ENCODE measurements at places on chromosomes 16 and 17.

GRCh38 chr16:57042157-57043111 lies 49.9 kb upstream of the CPNE2 start:
- DNase-seq = peak; percentile 83

DNA sequence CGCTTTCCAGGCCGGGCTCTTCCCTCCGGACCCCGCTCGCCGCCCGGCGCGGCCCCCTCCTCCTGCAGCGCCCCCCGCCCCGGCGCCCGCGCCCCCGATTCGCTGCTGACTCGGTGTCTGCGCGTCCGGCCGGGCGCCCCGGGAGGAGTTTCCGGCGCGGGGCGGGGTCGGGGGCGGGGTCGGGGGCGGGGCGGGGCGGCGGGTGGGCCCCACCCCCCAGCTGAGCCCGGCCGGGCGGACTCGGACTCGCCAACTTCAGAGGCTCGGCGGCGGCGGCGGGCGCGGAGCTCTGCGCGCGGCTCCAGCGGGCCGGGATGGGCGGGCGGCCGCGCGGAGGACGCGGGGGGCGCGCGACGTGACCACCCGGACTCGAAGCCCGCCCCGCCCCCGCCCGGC lies at the start of gene METRNL:
TSS of gene METRNL (plus strand) at position 258 of the 396 bp plus-strand sequence. CDS start 207 bp downstream, outside the sequence.
- DNase-seq = peak; percentile 67

DNA sequence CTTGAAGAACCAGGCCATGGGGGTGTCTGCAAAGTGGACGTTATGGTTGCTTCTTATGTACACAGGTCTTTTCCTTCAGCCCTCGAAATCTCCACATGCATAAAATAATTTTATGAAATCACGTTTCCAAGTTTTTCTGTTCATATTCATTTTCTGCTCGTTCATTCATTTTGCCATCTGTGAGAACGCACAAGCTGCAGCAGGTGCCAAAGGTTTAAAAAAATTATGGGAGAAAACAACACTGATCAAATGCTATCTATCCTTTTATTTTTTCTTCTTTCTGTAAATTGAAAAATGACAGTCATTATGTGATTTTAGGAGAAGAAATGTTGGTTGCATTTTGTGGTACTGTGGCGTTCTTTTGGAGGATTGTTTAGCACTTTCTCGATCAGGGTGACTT lies 15.5 kb downstream of the SPACA3 start:
- no peak for DNase-seq

DNA sequence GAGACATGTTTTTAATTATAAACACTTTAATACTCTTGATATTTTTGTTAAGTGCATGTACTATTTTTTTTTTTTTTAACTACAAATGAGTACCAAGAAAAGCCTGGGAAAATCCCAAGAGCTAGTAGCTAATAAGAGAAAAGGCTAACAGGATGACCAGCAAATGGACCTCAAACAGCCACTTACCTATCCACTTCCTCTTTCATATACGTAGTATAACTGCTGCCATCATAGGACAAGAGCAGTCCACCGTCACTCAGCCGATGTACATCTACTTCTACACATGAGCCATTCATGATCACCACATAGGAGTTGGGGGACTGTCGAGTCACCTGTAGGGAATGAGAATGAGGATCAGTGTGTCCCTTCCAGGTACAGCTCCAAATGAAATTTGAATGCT lies 128.0 kb upstream of the C17orf78 start:
- no peak for DNase-seq

DNA sequence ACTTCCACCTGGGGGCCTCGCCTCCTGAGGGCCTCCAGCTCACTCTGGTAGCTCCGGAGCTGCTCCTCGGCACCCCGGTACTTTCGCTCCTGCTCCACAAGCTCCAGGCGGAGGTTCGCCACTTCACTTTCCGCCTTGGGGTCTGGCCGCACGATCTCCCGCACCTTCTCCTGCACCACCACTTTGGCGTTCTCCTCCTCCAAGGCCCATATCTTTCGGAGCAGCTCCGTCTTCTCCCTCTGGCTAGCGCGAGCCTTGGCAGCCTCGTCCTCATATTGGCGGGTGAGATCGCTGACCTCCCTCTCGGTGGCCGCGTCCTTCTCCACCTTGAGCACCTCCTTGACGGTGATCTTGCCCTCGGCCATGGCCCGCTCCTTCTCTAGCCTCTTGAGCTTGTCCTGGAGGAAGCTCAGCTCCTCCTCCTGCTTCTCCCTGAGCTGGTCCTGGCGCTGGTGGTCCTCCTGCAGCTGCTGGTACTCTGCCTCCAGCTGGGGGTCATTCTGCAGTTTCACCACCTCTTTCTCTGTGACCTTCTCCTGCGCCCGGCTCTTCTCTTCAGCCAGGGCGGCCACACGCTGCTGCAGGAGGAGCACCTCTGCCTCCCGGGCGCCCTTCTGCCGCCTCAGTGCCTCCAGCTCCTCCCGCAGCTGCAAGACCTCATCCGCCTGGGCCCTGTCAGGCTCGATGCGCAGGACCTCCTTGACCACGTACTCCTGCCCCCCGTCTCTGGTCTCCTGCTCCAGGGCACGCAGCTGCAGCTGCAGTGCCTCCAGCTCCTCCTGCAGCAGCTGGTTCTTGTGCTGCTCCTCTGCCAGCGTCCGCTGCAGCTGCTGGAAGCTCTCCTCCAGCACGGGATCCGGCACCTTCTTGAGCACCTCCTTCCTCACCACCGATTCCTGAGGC lies 37.9 kb downstream of the UBN1 start:
- no peak for DNase-seq

DNA sequence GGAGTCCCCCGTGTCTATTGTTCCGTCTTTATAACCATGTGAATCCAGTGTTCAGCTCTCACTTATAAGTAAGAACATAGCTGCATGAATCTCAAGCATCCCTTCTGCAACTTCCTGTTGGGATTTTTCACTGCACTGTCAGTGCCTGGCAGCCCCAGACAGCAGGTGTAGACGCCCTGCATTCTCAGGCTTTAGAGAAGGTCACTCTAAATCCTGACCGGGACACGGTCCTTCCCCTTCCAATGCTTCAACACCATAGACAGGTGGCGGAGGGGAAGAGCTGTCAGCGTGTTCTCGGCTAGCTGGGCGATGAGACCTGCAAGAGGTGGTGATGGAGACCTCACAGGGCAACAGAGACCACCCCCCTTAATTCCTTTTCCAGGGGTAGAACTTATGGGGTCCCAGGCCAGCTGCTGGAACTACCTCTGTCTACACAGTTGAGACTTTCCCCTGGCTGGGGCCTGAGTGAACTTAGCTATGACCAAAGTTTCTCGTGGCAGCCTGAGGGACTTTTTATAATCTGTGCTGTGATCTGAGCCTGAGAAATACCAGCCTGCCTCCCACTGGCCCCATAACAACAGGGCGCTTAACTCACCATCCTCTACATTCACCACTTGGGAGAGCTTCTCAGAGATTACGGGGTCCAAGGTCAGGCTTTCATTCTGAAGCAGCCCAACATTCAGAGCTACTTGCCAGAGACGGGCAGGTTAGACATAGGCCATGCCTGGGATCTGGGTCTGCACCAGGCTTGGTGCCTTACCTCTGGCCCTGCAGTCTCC lies 143.2 kb upstream of the TNRC6C start:
- no peak for DNase-seq

- no peak for DNase-seq
Measured at GRCh38 chr17:55842405-55843158, 91.7 kb downstream of the PCTP start.

GRCh38 chr17:81537343-81537855 lies 9.2 kb downstream of the FSCN2 start:
- DNase-seq = no peak

GRCh38 chr17:76427501-76428231 lies 25.3 kb downstream of the UBE2O start:
- peak; percentile 74 for DNase-seq

DNA sequence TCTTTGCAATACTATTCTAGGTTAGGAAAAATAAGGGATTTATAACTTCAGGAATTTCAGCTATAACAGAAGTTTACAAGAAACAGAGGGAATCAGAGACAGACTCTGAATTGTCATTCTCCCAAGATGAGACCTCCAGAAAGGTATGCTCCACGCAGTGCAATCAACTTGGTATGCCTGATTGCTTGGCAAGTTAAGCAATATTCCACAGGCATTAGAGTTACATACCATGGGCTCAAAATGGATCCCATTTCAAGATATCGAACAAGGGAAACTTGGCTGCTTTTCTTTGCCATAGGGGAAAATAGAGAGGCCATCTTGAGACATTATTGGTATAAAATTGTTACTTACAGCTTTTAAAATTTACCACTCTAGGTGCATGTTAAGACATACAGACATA lies 615.6 kb upstream of the SOX9 start:
- peak; percentile 69 for DNase-seq

GRCh38 chr16:19694989-19695388 lies 23.0 kb downstream of the KNOP1 start:
- no peak for DNase-seq

- no peak for DNase-seq
Measured at GRCh38 chr17:82193520-82194220, 19.0 kb downstream of the CCDC57 start.

DNA sequence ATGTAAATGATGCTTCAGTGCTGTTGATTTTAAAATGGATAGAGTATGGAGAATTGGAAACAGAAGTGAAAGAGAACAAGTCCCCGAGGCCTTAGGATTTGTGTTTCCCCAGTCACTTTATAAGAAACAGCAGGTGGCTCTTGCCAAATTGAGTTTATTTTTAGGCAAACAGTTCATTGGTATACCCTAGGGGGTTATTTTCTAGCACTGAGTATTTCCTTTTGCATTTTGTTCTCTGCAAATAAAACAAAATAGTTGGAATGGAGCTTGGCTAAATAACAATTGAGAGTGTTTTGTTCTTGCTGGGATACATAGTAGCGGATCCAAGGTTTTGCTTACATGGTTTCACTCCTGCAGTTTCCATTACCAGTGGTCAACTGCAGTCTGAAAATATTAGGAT lies 591.1 kb upstream of the C16orf82 start:
- no peak for DNase-seq

- DNase-seq = no peak
Measured at GRCh38 chr16:1727651-1728624, 21.9 kb downstream of the MAPK8IP3 start.

DNA sequence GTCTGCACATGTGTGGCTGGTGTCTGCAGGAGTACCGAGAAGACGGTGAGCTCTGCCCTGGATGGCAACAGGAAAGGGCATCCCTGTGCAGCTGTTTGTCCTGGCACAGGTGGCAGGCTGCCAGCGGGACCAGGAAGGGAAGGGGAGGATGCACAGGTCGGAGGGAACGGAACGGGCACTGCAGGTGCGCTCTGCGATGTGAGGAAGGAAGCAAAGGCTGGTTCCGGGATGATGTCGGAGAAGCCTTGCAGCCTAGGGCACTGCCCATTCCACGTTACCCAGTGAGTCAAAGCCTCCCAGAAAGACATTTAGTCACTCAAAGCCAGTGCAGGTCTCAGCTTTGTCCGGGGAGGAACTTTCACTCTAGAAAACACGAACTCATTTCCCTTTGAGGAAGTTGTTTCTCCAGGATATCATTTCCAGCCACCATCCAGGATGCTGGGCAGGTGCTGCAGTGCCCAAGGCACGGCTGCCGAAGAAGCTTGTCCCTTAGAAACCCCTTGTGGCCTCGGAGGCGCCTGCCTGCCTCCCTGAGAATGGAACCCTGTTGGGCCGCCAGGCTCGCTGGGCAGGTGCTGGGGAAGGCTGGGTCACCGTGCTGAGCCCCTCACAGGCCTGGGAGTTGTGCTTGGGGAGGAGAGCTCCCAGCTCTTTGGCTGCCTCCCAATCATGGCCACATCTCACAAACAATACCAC lies 4.5 kb upstream of the TMEM235 start:
- no peak for DNase-seq

GRCh38 chr17:21077281-21077680 lies 34.5 kb upstream of the USP22 start:
- no peak for DNase-seq

GRCh38 chr16:57194512-57194911 lies 8.4 kb downstream of the RSPRY1 start:
- DNase-seq = peak; percentile 96

DNA sequence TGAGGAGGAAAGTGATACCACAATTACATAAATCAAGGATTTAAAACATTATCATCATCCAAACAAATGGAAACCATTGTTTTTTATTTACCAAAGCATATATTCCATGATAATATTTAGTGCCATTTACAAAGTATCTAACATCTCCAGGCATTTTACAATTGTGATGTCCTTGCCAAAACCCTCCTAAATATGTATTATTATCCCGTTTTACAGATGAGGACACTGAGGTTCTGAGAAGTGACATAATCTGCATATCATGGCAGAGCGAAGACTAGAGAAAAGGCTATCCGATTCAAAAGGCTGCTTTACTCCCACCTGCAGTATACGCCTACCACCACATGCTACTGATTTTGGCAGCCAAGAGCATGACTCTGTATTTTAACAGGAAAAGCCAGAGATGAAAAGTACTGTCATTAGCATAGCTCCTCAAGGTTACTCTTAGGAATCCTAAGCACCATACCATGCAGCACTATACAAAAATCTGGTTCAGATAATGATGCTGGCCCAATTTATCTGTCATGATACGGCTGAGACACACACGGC lies 301.4 kb downstream of the CA10 start:
- DNase-seq = no peak

- peak; percentile 1 for DNase-seq
Measured at GRCh38 chr17:33520426-33521330, 227.6 kb upstream of the ASIC2 start.

DNA sequence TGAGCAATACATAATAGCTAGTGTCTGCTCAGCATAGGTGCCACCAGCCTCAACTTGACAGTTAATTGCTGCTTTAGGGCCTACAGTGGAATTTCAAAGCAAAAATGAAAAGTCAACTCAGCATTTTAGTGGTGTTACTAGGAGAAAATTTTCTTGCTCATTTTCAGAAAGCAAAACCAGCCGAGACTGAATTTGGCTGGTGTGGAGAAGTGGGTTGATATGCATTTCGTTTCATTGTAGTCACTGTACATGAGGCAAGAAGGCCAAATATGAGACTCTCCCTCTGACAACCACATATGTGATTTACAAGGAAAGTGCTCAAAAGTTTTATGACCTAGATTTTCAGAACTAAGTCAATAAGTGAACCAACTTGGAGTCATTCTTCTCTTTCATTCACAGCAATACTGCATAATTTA lies 54.0 kb downstream of the DUSP14 start:
- DNase-seq = no peak

GRCh38 chr17:38958756-38959155 lies 8.4 kb downstream of the FBXO47 start:
- peak; percentile 65 for DNase-seq

DNA sequence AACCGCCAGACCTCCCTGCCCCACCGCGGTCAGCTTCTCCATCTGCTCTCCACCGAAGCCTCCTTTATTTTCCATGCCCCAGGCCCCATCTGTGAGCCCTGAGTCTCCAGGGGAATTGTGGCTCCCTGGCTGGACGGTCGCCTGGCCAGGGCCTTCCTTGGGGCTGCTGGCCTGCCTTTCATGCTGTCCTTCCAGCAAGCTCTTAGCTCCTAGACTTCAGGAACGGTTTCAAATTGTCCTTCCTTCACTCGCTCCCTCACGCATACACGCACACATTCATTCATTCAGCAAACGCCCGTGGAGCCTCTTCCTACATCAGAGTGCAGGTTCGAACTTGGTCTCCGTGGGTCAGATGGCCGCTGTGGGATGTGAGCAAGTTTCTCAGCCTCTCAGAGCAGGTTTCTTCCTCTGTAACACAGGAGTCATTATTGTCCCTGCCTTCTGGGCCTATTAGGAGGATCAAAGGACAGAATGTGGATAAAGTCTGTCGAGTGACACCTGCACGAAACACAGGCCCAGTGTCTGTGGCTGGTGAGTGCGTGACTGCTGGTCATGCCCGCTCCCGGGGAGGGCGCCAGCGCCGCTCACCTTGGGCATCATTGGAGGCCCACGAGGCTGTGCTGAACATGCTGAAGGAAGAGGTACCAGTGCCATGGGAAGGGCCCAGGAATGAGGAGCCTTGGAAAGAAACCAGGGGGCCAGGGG lies 18.7 kb upstream of the GSE1 start:
- no peak for DNase-seq

- DNase-seq = no peak
Measured at GRCh38 chr17:70329721-70330120, 160.4 kb downstream of the KCNJ2 start.
